T-helper 17 cell (primary cell): ENCODE measurements at places on chromosomes 5 and 9. TPM values are rescaled to one million over a fixed set of nuclear protein-coding genes. Genes with fewer than 3 reads are reported as not detected.
A peak's percentile ranks its signal among the peaks of the same experiment; 100 is the strongest.

DNA sequence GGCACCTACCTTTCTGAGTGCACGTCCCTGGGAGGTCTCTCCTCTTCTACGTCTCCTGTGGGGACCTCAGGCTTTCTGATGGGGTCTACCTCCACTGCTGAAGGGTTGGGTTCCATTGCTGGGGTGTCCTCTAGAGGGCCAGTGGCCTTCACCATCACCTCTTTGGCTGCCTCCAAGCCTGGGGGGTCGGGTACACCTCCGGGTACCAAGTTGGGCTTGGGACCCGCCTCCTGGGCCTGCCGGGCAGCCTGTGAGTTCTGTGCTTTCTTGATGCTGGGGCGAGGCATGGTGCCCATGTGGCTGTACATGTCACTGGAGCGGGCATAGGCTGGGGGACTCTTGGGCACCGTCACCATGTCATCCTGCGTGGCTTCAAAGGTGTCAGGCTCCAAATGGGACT is 4.5 kb downstream of the SH2D3C start:
- no peaks in the 10 kb centered on the region for H3K27me3 ChIP-seq
- H3K4me1 ChIP-seq, result peaks cover 39% of the 10 kb centered on the region
- peaks cover 9% of the 10 kb centered on the region for H3K36me3 ChIP-seq
- DNase-seq, result no peak

DNA sequence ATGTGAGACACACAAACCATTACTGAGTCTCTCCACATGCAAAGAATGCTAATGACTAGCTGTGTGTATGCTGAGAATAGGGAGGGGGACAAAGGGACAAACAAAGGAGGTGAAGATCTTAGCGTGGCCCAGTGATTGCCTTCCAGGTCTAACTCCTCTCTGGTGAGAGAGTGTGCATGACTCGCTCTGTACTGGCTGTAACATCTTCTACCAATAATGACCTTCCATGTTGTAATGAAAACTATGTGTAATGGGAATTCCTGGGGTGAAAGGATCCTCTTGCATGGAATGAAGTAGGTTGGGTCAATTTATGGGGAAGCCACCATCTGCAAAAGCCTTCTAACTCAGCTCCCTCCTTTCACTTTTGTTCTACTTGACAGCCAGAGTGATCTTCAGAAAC is 24.4 kb upstream of the GPR151 start:
- no peak for DNase-seq
- H3K4me3 ChIP-seq, result no peak overlapping the region
- no peak overlapping the region for H3K27ac ChIP-seq

DNA sequence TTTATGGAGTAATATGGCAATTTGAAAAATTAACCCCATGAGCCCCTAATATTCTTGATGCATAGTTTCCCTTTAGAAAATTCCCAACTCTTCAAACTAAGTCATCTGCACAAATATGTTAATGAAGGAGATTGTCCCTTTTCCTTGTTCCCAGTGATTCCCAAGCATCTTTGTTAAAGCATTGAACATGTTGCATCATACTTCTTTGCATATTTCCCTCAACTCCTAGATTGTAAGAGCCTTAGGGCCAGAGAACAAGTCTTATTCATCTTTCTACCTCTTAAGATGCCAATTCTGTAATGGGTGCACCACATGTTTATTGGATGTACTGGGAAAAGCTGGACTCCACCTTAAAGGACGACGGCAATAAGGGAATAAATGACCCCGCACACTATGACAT is 223.4 kb downstream of the PLK2 start:
- H3K36me3 ChIP-seq, result no peaks in the 10 kb centered on the region
- H3K4me1 ChIP-seq, result no peaks in the 10 kb centered on the region
- no peaks in the 10 kb centered on the region for H3K27me3 ChIP-seq
- no peak overlapping the region for H3K27ac ChIP-seq
- H3K4me3 ChIP-seq, result no peak overlapping the region

GRCh38 chr5:17723876-17724275 is 89.6 kb downstream of the TAF11L14 start:
- H3K27ac ChIP-seq, result no peak overlapping the region
- H3K4me1 ChIP-seq, result no peaks in the 10 kb centered on the region
- DNase-seq, result no peak
- H3K4me3 ChIP-seq, result no peak overlapping the region
- no peaks in the 10 kb centered on the region for H3K36me3 ChIP-seq

- H3K36me3 ChIP-seq, result peaks cover 2% of the 10 kb centered on the region
- no peak for DNase-seq
- H3K27ac ChIP-seq, result no peak overlapping the region
- H3K4me1 ChIP-seq, result no peaks in the 10 kb centered on the region
Observed at GRCh38 chr9:130334915-130335314, 69.4 kb downstream of the HMCN2 start.

DNA sequence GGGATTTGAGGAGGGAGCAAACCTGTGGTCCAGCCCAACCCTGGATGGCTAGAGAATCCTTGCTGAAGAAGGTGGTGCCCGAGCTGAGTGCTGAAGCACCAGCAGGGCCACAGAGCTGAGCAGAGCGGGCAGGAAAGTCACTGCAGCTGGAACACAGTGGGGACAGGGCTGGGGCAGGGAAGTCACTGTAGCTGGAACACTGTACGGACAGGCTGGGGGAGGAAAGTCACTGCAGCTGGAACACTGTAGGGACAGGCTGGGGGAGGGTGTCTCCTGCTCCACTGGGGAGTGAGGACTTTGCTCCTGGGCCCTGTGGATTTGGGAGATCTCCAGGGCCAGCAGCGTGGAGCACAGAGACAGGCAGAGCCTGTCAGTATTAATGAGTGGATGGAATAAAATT is 9.0 kb upstream of the SUSD3 start:
- no peak overlapping the region for H3K4me3 ChIP-seq
- H3K36me3 ChIP-seq, result no peaks in the 10 kb centered on the region
- DNase-seq, result no peak
- H3K27ac ChIP-seq, result peak overlapping the region; percentile 41

DNA sequence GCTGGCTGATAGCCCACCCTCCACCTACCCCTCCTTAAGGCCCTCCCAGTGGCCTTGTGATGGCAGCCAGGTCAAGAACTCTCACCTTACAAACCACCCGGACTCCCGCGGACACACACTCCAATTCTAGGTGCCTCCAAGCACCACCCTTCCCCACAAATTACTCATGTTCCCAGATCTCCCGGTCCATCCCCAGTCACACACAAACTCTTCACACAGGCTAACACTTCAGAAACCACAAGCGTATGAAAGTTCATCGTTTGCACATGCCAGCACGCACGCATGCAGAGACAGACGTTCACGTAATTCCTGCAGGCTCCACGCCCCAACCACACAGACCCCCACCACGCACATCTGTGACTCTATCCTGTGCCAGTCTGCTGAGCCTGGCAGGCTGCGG is 18.0 kb downstream of the NR5A1 start:
- peaks cover 2% of the 10 kb centered on the region for H3K36me3 ChIP-seq
- no peak overlapping the region for H3K27ac ChIP-seq
- peaks cover 21% of the 10 kb centered on the region for H3K27me3 ChIP-seq
- no peak overlapping the region for H3K4me3 ChIP-seq

DNA sequence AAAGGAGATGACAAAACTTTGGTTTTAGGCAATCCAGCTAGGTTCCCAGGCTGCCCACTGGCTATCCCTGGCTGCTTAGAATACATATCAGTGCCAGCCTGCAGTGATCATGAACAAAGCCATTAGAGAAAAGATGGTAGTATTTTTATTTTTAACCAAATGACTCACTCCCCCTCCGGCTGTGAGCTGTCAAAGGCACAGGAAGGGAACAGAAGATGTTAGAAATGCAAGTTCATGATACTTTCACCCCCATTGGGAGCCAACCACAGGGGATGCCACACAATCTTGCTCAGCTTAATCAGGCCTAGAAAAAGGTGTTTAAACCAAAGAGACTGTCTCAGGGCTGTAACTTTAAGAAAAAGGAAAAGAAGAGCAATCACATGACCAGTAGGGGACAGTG is 70.3 kb upstream of the ASTN2 start:
- H3K4me1 ChIP-seq, result no peaks in the 10 kb centered on the region
- H3K4me3 ChIP-seq, result no peak overlapping the region
- no peak overlapping the region for H3K27ac ChIP-seq
- peaks cover 2% of the 10 kb centered on the region for H3K36me3 ChIP-seq

- H3K4me1 ChIP-seq, result peaks cover 23% of the 10 kb centered on the region
- H3K27me3 ChIP-seq, result no peaks in the 10 kb centered on the region
- no peaks in the 10 kb centered on the region for H3K36me3 ChIP-seq
- no peak overlapping the region for H3K27ac ChIP-seq
- DNase-seq, result no peak
- H3K4me3 ChIP-seq, result no peak overlapping the region
Observed at GRCh38 chr5:143331956-143332355, 71.5 kb downstream of the NR3C1 start.

GRCh38 chr5:174571662-174572397 is 152.6 kb upstream of the MSX2 start:
- peaks cover 24% of the 10 kb centered on the region for H3K27me3 ChIP-seq
- H3K4me1 ChIP-seq, result no peaks in the 10 kb centered on the region
- peaks cover 6% of the 10 kb centered on the region for H3K36me3 ChIP-seq
- H3K27ac ChIP-seq, result no peak overlapping the region
- no peak for DNase-seq

GRCh38 chr5:43367909-43368669 is 44.1 kb downstream of the CCL28 start:
- DNase-seq, result no peak
- no peaks in the 10 kb centered on the region for H3K4me1 ChIP-seq
- no peak overlapping the region for H3K4me3 ChIP-seq
- H3K27ac ChIP-seq, result no peak overlapping the region
- H3K27me3 ChIP-seq, result no peaks in the 10 kb centered on the region
- no peaks in the 10 kb centered on the region for H3K36me3 ChIP-seq

DNA sequence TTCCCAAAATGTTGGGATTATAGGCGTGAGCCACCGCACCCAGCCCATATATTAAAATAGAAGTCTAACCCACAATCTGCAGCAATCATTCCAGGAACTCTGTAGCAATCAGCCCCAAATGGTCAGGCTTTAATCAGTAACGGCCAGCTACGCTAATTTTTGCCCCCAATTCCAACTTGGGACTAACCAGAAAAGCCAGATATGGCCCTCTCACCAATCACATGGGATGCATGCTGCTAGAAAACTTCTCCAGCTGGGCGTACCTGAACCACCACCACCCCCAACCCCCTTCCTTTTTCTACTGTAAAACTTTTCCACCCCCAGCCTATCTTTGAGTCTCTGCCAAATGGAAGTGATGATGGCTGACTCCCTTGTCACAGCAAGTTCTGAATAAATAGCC is 4.1 kb downstream of the SUSD1 start:
- no peak overlapping the region for H3K4me3 ChIP-seq
- no peaks in the 10 kb centered on the region for H3K36me3 ChIP-seq
- no peak overlapping the region for H3K27ac ChIP-seq
- H3K4me1 ChIP-seq, result peaks cover 59% of the 10 kb centered on the region
- no peaks in the 10 kb centered on the region for H3K27me3 ChIP-seq
- DNase-seq, result no peak

DNA sequence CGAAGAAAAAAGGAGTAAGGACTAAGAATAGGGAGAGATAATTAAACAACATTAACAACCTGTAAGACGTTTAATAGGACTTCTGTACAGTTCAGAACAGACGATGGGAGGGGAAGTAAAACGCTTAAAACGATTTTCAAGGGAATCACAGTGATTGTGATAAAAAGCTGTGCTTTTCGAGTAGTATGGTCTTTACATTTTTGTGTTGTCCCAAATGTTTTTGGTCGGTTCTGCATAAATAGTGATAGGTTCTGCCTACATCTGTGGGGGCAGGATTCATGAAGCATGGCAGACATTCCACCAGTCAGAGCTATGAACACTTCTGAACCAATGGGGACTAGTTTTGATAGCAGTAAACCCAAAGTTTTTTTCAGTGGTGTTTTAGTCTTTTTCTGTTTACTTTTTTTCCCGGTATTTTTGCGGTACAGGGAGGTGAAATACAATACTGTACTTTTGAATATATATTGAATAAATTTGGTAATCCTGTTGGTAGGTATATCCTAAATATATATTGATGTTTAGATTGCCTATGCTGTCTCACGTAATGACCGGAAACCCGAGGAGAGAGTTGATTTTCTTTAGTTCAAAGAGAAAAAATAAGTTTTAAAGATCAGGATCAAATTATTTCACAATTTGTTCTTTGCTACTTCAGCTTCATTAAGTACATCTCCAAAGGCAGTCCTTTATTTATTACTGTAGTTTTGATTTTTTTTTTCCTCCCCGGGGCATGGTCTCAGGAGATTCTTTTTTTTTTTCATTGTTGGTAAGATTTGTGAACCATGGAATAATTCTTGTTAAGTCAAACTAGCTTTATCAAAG is 1.3 kb downstream of the ERBIN start:
- no peaks in the 10 kb centered on the region for H3K36me3 ChIP-seq
- DNase-seq, result no peak
- H3K27ac ChIP-seq, result peak overlapping the region; percentile 96
- H3K4me1 ChIP-seq, result peaks cover 29% of the 10 kb centered on the region

DNA sequence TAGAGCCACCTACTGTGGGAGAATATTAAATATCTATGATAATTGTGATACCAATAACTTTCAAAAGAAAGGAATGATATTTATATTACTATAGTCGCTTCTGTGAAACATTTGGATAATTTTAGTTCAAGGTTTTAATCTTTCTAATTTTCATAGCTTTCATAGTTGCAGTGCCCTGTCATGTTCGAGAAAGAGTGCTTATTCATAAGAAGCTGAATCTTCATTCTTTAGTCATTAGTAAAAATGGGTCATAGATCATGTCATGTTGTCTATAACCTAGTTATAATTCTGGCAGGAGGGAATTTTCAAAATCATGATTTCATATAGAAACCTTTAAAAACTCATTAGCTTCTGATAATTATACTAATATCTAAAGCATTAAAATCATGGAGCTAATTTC is 685.6 kb downstream of the CETN3 start:
- H3K36me3 ChIP-seq, result no peaks in the 10 kb centered on the region
- no peak overlapping the region for H3K27ac ChIP-seq
- H3K4me1 ChIP-seq, result no peaks in the 10 kb centered on the region

SOWAHA gene
- not detected for total RNA-seq

ANKRD31 gene
- total RNA-seq, result 0.47 TPM

AGXT2 gene
- not detected for total RNA-seq

GLRA1 gene
- total RNA-seq, result not detected

VAV2 gene
- 5.5 TPM for total RNA-seq

SEMA6A gene
- not detected for total RNA-seq

FOXD4L6 gene
- not detected for total RNA-seq

CCDC152 gene
- total RNA-seq, result 2.1 TPM

ZCCHC7 gene
- total RNA-seq, result 33.4 TPM

GFI1B gene
- 29.3 TPM for total RNA-seq

TICAM2 gene
- 0.90 TPM for total RNA-seq

ECSCR gene
- total RNA-seq, result not detected

PCDHGA1 gene
- total RNA-seq, result not detected
